ENCODE measurements at places on chromosomes 3 and 15.

GRCh38 chr3:190546881-190547510, 33.1 kb downstream of the IL1RAP start:
- DNase-seq, result no peak

DNA sequence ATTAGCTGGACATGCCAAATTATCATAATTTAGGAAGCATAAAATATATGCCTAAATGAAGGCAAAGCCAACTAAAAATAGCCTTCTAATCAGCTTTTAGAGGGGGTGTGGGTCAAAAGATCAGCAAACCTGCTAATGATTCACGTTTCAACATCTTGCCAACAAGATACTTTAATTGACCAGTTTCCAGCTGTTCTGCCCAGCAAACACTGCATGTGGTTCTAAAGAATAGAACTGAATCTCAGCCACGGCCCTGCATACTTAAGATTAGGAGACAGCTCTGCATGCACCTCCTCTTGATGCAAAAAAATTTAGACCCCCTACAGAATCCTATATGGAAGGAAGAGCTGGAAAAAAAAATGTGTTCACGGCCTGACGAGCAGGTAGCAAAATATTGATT, 500.5 kb downstream of the TBL1XR1 start:
- DNase-seq, result no peak

DNA sequence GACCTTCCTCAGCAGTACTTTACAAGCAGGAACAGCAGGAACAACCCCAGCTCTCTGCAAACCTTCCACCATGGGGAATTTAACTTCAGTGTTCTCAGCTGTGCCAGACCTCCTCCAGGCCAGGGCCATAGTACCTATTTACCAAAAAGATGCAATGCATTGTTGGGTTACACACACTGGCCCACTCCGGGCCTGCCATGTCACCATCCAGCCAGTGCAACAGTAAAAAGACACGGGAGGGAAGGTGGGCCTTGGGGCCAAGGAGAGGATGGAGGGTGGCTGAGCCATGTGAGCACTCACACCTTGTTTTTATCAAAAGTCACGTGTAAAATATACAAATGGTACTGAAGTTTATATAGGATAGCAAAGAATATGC, 157.0 kb downstream of the GABRB3 start:
- no peak for DNase-seq

DNA sequence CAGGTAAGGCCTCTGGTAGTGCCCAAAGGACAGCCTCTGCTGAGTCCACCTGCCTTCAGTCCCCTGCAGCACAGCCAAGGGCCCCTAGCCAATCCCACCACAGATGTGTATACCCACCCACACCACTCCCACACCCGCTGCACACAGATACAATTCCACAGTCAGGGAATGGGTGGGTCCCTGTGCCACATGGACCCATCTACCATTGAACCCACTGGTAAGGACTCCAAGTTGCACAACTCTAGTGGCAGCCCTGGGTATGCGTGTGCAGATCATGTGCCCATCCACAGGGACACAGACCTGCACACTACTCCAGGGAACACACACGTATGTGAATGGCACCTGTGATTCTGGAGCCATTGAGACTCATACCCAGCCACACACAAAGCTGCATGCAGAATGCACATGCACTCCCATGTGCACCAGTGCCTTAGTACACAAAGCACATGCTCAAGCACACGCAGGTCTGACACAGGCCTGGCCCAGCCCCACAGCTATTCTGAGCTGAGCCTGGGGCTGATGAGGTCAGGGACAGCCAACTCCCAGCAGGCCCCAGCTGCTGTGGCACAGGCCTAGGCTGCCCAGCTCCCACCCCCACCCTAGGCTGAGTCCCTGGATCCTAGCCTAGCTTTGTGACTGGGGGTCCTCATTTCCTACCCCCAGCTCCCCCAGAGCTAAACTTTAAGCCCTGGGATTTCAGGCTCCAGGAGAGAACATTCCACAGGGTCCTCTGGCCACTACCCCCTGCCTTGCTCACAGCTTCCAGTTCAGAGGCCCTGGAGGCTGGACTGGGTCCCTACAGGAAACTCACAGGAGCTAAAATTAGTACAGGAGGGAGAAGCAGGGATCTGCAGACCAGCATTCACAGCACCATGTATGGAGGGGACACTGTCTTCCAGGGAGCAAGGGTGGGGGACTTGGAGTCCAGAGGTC, 2.7 kb upstream of the ALS2CL start:
- DNase-seq, result no peak

GRCh38 chr15:37599156-37599555, 335.3 kb upstream of the TMCO5A start:
- no peak for DNase-seq

Data from stimulated activated CD8-positive, alpha-beta memory T cell treated with anti-CD3 and anti-CD28 coated beads, Interleukin-7, amount 100 ng/mL, for 4 hours (primary cell).